ENCODE measurements at places on chromosomes 11 and 22.
A peak's percentile ranks its signal among the peaks of the same experiment; 100 is the strongest.

- DNase-seq, result no peak
These were observed 7.5 kb upstream of the SOX10 start for GRCh38 chr22:37991731-37992442.

DNA sequence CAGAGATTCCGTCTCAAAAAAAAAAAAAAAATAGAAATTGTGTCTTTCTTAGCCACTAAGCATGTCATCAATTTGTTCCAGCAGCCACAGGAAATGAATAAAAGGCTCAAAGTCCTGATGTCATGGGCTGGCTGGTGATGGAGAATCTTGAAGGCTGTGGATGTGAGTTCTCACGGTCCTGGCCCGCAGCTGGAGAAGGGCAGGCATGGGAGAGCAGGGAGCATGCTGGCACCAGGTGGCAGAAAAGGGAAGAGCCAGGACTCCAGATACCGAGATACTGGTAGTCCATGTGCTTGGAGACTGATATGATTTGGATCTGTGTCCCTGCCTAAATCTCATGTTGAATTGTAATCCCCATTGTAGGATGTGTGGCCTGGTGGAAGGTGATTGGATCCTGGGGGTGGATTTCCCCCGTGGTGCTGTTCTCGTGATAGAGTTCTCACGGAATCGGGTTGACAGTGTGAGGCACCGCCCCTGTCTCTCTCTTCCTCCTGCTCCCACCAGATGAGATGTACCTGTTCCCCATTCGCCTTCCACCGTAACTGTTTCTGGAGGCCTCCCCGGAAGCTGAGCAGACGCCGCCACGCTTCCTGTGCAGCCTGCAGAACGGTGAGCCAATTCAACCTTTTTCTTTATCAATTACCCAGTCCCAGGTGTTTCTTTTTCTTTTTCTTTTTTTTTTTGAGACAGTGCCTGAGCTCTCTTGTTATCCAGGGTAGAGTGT, 18.1 kb downstream of the MRGPRD start:
- no peak for DNase-seq

DNA sequence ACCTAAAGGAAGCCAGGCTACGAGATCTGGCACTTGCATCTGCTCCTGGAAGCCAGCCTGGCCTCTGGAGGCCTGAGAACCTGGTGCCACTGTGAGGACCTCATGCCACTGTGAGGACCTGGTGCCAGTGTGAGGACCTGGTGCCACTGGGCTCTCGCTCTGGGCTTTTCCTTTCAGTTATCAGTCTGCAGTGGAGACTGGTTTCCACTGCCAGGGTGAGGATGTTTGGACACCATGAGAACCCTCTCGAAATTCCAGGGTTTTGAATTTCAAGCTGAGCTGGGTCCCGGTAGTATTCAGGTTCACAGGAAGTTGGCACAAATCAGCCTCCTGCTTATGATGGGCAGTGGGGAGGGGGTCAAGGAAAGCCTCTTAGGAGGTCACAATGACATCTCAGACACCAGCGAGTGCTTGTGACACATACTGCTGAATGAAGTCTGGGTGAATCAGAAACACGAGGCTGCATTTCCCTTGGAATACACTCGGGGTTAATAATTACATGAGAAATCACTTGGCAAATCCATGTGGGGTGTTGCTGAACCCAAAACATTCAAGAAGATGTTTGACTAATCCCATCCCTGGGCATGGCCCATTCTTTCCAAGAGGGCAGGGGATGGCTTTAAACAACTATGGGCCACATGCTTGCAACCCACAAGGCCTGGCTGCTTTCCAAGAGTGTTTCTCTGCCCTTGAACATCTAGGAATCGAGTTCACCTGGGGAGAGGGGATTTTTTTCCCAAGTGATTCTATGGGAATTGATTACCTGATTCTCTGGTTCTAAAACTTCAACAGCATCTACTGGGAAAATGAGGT, 60.2 kb downstream of the LINC01488 start:
- DNase-seq, result no peak

DNA sequence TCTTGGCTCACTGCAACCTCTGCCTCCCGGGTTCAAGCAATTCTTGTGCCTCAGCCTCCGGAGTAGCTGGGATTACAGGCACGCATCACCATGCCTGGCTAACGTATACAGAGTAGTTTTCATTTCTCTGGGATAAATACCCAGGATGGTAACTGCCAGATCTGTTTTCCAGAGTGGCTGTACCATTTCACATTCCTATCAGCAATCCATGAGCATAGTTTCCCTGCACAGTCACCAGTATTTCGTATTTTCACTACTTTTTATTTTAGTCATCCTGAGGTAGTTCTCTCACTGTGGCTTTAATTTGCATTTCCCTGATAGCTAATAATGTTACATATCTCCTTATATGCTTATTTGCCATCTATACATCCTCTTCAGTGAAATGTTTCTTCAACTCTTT, 11.0 kb upstream of the SCARF2 start:
- no peak for DNase-seq

DNA sequence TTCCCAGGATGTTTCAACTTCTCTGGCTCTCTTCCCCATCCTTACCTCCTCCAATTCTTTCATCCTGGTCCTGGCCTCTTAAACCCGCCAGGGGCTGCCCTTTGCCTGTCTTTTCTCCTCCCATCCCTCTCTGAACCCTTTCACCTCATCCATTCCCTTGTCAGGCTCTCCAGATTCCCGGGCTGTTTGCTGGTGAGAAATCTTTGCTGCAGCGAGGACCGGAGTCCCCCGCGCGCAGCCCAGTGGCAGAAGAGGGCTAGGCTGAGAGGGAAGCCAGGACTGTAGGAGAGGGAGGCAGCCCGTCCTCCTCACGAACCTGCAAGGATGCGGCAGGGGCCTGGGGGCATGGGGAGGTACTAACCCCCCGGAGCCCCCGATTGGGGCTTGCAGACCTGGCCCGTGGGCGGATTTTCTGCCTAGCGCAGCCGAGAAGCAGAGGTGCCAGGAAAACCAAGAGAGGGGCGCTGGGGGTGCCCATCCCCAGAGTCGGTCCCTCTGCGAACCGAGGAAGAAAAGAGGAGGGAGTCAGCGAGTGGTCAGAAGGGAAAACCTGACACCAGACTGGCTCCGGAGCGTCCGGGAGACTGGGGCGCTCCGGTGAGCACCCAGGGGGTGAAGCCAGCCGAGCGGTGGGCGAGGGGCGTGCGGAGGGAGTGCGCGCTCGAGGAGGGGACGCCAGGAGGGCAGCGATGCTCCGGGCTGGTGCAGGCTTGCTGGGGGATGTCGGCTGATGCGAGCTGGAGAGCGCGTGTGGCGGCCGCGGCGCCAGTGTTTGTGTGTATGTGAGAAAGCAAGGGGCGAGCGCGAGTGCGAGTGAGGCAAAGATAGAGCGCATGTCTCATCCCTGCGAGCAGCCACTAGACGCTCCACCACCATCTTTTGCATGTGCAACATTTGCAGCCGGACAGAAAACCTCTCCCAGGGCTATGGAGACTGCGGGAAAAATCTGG, at the start of gene GRIA4:
Gene GRIA4, plus strand, starts transcription at position 242 of the 950 bp plus-strand sequence. CDS start 925 bp downstream, outside the sequence.
- peak; percentile 79 for DNase-seq

DNA sequence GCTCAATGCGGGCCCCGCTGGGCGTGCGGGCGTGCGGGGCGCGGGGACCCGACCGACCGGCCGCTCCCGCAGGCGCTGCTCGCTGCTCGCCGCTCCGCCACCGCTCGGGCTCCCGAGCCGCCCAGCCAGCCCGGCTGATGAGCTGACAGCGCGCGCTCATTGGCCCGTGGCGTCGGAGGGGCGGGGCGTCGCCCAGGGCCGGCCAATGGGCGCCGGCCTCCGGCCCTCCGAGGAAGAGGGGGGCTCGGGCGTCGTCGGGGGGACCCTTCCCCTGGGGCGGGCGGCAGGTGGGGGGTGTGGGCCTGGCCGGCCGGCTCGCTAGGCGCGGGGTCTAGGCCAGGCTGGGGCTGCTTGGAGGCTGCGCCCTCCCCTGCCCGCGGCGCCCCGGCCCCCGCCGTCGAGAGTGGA, at the start of gene SCUBE1:
Gene SCUBE1, minus strand, starts transcription at position 111 of the 408 bp plus-strand sequence. CDS start 111 bp downstream, outside the sequence.
- DNase-seq, result peak; percentile 87

GRCh38 chr22:50485221-50486131, 1.2 kb upstream of the MIOX start:
- no peak for DNase-seq
